Lower leg skin (tissue), 4 donors: ENCODE measurements at places on chromosomes 2 and 18.

DNA sequence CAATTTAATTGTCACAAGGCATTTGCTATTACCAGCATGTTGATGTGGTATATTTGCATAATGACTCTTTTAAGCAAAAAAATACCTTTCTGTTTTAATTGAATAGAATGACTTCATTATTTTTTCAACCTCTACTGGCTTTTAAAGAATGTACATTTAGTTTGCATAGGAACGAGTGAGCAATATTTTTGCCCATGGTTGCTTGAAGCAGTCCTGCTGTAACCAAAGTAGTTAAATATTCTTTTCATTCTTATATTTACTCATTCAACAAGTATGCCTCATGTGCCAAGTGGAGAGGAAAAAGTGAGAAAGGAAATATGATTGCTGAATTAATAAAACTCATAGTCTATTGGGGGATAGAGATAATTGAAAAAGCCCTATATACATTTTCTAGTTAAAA, 184.7 kb downstream of the DSEL start:
- DNase-seq = no peak

GRCh38 chr18:45850021-45850420, 24.5 kb downstream of the SIGLEC15 start:
- DNase-seq = no peak

DNA sequence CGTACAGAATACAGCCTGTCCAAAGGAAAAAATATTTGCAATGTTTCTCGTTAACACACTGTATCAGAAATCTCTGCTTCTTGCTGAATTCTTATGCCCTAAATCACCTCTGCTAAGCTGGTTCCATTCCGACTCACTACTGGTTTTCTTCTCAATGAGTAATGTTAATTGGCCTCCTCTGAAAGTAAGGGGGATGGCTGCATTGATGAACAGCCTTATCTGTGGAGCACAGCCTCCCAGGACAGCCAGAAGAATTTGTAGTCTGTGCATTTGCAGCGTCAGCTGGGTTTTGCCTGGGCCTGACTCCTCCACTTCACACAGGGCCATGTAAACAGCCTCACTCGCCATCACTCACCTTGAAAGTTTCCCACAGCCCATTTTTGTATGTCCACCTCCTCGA, 127.7 kb downstream of the RNF152 start:
- no peak for DNase-seq

DNA sequence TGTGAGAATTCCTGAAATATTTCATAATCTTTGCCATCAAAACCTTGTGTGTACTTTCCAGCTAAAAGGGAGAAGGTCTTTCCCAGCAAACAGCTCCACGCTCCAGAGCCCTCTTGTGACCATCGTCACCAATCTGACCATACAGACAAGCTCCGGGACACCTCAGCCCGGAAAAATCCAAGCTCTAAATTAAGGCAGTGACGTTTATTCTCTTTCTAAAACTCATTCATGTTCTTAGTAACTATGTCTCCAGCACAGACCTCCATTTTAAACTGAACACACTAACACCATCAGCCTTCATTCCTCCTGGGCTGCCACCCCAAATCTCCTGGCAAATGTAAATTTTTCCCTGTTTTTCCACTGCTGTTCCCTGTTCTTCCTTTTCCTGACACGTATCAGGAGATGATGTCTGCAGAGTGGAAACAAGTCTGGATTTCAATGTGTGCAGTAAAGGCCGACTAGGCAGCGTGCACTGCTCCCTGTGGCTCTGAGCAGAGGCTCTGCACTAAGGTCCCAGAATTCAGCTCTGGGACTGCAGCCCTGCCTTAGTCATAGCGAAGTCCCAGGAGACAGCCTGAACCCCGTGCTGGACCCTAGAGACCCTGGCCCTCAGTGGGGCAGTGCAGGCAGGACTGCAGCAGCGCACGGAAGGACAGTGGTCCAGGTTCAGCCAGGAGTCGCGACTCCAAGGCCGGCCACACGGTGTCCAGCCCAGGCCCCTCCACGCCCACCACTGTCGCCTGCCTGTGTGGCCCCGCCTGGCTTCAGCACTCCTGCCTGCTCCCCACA, 452.5 kb upstream of the SALL3 start:
- no peak for DNase-seq

DNA sequence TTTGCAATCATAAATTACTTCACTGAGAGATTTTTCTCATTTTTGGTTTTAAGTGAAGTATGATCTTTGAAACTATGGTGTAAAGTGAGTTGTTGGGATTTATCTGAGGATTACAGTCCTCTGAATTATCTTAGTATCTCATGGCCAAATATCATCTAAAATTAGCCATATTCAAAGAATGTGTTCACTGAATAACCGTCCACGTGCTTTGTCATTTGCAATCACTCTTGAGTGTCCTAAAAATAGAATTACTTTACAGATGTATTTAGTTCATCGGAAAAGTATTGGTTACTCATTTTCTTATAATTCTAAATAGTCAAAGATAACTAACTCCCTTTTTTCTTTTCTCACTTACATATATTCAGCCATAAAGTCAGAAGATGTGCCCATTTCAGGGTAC, 141.2 kb downstream of the RTN4 start:
- no peak for DNase-seq

- DNase-seq = no peak
Observed at GRCh38 chr2:168239281-168239680, 8.1 kb downstream of the STK39 start.

- no peak for DNase-seq
Observed at GRCh38 chr2:54575379-54575888, 119.3 kb downstream of the SPTBN1 start.

DNA sequence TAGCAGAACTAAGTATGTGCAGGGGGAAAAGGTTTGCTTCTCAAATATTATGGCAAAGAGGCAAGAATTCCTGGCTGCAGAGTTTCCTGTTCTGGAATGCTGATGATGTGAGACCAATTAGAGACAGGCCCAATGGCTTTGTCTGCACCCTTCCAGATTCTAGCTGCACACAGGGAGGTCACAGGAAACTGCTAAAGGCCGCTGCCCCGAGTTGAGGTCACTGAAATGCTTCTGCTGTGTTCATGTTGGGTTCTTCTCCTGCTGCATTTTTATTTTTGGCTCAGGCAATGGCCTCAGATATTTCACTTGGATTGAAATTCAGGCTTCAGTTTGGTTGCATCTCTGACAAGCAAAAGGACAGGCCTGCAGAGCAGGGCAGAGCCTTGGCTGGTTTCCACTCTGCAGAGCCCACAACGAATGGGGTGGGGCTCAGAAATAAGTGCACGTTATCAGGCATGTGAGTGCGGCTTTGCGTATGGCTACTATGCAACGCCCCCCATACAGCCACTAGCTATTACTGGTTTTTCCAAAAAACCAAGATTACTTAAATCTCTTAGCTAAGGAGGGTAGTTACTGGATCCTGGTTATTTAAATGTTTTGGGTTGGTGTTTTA, 66.9 kb upstream of the FZD5 start:
- peak; percentile 50 for DNase-seq

- no peak for DNase-seq
Observed at GRCh38 chr2:104702031-104702850, 151.7 kb upstream of the POU3F3 start.

DNA sequence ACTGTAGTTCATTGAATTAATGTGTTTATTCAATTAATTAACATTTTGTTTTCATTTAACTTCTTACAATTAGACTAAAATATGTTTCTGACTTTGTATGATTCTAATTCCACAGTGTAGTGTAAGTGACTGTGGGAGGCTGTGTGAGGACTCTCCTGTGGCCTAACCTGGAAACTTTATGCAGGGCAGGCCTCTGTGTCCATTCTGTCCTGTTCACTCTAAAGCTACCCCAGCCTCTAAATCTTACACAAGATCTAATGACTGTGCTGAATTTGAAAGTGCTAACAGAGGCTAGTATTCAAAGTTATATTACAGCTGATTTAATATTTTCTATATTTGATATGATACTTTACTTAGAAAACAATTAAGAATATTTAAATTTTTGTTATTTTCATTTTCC, 270.5 kb upstream of the CDH19 start:
- no peak for DNase-seq

DNA sequence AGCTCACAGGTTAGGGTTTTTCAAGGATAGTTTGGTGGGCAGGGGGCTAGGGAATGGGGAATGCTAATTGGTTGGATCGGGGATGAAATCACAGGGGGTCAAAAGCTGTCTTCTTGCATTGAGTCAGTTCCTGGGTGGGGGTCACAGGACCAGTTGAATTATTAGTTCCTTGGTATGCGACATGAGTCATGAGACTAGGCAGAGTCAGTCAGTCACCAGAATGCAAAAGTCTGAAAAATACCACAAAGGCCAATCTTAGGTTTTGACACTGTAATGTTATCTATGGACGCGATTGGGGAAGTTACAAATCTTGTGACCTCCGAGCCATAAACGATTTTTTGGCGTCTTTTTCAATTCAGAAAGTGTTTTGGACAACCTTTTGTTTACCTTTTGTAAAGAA, 101.2 kb downstream of the ZNF519 start:
- DNase-seq = no peak

GRCh38 chr2:226993171-226993570, 157.3 kb downstream of the RHBDD1 start:
- no peak for DNase-seq

- DNase-seq = no peak
Observed at GRCh38 chr2:40360652-40361051, 91.2 kb downstream of the SLC8A1 start.

DNA sequence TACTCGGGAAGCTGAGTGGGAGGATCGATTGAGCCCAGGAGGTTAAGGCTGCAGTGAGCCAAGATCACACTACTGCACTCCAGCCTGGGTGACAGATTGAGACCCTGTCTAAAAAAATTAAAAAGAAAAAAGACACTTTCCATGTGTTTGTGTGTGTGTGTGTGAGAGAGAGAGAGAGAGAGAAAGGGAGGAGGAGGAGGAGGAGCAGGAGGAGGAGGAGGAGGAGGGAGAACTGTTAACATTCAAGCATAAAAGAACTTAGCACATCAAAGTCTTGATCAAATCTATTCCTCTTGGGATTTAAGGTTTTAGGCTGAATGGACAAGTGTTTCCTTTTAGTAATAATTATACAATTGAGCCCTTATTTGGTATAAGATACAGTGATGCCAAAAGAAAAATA, 75.5 kb downstream of the SPOPL start:
- DNase-seq = no peak

DNA sequence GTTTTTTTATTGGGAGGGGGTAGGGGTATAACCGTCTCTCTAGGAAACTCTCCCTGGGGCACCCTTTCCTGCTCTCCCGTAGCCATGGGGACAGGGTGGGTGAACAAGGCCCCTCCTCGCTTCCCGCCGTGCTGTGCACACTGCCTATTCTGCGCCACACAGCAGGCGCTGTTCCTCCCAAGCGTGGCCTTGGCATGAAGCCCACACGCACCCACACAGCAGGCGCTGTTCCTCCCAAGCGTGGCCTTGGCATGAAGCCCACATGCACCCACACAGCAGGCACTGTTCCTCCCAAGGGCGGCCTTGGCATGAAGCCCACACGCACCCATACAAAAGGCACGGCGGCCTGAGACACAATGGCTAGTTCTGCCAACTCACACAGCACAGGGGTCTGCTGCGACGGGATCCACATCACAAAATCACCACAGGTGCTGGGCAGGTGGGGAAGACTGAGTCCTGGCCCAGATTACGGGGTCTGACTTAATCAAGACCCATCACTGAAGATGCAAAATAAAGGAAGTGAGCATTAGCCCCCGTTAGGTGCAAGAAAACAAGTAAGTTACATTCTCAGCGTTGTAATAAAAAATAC, 46.6 kb upstream of the TPO start:
- DNase-seq = no peak

DNA sequence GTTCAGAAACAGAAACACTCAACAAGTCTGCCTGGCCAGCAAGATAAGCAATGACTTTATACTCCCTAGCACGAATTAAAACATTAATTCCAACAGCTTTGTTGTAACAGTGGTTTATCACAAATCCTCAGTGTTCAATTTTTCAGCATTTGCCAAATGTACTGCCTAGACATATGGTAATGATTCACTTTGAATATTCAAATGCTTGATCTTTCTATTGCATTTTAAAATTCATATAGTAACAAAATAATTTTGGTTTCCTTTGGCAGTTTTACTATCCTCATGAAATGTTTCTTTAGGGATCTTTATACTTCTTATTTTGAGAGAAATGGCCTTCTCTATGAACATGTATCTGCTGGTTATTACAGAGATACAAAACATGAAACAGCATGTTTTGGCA, 851.8 kb upstream of the NXPH2 start:
- no peak for DNase-seq
